ENCODE measurements at places on chromosomes 2 and 18. TPM values are rescaled to one million over a fixed set of nuclear protein-coding genes. Genes with fewer than 3 reads are reported as not detected.

Gene SNORC
- total RNA-seq = 0.26 TPM

Gene VIT
- 0.46 TPM for total RNA-seq

Gene CEBPZ
- 49.6 TPM for total RNA-seq

Gene DYNAP
- total RNA-seq = not detected

Gene RSAD2
- 0.66 TPM for total RNA-seq

Gene CFLAR
- 323 TPM for total RNA-seq

All from pulmonary artery endothelial cell (primary cell).